ENCODE measurements at places on chromosomes 7 and 10.

DNA sequence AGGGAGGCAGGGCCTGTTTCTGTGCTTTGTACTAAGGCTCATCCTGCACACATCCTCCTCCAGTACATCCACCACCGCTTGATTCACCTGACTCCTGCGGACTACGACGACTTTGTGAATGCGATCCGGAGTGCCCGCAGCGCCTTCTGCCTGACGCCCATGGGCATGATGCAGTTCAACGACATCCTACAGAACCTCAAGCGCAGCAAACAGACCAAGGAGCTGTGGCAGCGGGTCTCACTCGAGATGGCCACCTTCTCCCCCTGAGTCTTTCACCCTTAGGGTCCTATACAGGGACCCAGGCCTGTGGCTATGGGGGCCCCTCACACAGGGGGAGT, 10.2 kb downstream of the NDST2 start:
- no peak for DNase-seq

DNA sequence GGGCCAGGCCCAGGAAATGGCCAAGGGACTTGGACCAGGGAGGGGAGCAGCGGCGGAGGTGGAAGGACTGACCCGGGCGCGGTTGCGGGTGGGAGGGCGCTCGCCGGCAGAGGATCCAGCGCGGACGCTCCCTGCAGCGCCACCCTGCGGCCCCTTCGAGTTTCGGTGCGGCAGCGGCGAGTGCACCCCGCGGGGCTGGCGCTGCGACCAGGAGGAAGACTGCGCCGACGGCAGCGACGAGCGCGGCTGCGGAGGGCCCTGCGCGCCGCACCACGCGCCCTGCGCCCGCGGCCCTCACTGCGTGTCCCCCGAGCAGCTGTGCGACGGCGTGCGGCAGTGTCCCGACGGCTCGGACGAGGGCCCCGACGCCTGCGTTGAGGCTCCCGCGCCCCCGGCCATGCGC, 16.8 kb upstream of the ZNF467 start:
- DNase-seq, result peak; percentile 73

GRCh38 chr7:117841611-117842010, 31.6 kb downstream of the CTTNBP2 start:
- no peak for DNase-seq

DNA sequence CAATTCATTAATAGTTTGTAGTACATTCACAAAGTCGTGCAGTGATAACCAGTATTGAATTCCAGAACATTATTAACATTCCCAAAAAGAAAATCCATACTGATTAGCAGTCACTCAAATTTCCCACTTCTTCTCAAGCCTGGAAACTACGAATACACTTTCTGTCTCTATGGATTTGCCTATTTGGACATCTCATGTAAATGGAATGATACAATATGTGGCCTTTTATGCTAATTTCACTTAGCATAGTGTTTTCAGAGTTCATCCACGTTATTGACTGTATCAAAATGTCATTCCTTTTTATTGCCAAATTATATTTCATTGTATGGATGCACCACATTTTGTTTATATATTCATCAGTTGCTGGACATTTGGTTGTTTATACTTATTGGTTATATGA, 78.8 kb downstream of the STK31 start:
- peak; percentile 4 for DNase-seq

DNA sequence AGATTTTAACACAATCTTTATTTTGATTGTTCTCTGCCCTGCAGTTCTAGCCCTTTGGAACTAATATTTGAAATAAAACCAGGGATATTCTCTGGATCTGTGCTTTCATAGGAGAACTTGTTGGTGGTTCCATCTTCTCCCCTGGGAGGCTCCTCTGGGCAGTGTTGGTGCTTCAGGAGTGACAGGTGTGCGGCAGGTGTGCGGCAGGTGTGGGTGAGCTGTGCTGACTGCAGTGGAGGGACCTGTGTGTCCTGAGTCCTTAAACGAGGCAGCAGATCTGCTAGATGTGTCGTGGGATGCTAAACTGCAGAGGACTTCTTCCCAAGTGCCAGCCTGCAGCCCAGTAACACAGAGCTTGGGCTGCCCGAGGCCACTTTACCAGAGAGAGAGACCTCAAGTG, 98.4 kb downstream of the LYZL1 start:
- no peak for DNase-seq

DNA sequence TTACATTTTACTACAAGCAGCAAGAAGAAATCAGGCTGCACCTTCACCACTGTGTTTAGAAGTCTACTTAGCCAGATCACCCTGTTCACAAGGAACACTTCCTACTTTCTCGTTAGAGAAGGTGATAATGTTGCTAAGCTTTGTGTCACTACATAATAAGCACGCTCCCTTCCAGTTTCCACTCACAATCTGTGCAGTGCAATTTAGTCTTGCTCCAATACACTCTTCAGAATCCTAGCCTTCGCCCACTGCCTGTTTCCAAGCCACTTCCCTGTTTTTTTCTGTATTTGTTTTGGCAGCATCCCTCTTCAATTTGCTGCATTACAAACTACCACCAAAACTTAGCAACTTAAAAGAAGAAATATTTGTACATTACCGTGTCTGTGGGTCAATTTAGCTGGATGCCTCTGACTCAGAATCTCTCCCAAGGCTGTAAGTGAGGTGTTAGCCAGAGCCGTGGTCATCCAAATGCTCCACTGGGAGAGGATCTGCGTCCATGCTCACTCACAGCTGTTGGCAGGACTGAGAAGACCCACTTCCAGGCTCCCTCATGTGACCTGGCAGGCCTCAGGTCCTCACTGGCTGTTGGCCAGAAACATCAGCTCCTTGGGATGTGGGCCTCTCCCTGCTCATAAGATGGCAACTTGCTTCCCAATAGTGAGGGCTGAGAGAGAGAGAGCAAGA, 110.4 kb downstream of the PON1 start:
- DNase-seq, result no peak

DNA sequence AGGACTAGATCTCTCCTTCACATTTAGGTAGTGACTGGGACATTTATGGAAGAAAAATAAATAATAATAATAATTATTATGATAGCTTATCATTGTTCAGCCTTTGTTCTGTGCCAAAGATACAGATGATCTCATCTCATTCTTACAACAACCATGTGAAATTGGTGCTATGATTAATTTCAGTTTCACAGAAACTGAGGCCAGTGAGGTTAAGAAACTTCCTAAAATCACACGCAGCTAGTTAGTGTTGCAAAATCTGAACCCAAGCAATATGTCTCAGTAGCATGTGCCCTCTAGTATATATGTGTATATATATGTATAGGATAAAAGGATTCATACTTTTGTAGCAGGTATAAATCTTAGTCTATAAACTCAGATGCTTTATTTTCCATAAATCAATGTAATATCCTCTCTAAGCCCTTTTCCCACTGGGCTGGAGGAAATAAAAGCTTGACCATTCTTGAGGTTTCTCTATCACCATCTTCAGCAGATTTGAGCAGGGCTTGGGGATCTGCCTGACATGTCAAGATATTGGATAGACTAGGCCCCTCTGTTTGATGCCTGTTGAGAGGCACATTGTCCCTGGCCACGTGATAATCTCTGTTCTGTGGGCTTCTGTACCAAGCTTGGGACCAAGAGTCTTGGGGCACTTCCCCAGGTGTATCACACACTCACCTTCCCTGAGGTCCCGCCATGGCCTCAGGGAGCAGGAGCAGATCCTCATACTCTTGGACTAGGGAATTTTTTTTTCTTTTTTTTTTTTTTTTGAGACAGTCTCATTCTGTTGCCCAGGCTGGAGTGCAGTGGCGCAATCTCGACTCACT, 172.6 kb upstream of the NRP1 start:
- DNase-seq, result no peak

GRCh38 chr7:100401811-100402210, 26.7 kb downstream of the ZCWPW1 start:
- no peak for DNase-seq

Measured in eye (tissue), 1 donor.